ENCODE measurements at places on chromosomes 1 and 21.

DNA sequence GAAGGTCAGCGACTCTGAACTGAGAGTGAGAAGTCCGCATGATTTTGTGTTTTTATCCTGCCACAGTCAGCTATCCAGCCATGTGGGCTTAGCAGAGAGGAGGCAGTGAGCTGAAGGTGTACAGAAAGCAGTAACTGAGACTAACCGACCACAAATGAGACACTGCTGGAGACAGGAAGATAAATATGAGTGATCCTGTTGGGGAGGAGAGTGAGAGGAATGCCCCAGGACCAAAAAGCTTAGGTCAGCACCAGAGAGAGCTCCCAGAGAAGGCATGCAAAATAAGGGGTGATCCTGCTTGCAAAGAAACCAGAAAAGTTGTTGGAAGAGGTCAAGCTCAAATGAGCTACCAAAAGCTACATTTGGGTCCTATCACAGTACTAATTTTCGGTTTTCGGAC, 63.7 kb downstream of the HLCS start:
- DNase-seq: no peak

GRCh38 chr21:40610345-40610744, 236.6 kb downstream of the DSCAM start:
- no peak for DNase-seq

- no peak for DNase-seq
Observed at GRCh38 chr1:215360758-215361157, 206.3 kb upstream of the KCTD3 start.

DNA sequence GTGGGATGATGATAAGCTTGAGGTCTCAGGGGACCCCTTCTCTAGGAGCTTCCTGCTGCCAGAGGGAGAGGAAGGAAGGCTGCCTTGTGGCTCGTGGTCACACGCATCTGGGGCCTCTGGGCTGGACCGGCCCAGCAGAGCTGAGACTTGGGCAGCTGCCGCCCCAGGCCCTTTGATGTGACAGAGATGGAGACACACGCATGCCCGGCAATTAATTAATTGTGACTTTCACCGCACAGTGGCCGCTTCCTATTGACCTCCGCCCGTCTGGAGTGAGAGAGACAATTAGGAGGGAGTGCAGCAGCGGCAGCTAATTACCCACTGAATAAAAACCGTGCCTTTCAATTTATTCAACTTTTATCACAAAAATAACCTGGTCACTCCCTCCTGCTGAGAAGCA, 16.6 kb upstream of the C1QA start:
- no peak for DNase-seq

- DNase-seq: no peak
Observed at GRCh38 chr1:76137746-76138145, 63.2 kb downstream of the ST6GALNAC3 start.

- DNase-seq: no peak
Observed at GRCh38 chr1:169466259-169467230, 19.2 kb downstream of the SLC19A2 start.

DNA sequence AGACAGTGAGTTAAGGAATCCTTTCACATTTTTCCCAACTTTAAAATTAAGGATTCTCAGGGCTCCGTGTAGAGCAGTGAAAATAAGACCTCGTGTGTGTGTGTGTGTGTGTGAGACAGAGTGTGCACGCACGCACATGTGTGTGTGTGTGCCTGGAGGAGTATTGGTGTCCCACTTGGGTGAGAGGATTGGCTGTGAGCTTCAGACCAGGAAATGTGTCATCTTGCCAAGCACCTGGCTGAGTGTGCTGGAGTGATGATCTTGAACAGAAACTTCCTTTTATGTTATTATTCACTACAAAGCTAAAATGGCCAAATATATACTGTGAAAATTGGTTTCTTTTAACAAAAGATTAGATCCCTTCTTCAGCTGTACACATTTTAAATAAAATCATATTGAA, 35.2 kb upstream of the NTPCR start:
- DNase-seq: peak; percentile 6

GRCh38 chr1:111904478-111905218, 84.8 kb downstream of the KCND3 start:
- DNase-seq: no peak

GRCh38 chr1:183600634-183601033, 10.4 kb upstream of the NCF2 start:
- no peak for DNase-seq

DNA sequence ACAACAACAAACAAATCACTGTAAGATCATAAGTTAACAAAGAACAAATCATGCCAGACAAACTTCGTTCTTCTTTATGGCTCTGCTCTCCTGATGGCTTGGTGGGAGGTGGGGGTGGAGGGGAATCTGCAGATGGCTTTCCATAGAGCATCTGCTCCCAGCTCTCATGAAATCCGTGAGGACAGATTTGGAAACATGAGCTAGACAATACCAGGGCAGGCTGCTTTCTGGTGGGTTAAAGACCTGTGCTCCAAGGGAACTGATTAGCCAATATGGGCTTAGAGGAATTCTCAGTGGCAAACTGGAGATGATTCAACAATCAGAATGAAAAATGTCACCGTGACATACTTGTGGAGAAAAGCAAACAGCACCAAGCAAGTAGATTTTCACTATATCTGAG, 69.4 kb upstream of the TLR5 start:
- no peak for DNase-seq

DNA sequence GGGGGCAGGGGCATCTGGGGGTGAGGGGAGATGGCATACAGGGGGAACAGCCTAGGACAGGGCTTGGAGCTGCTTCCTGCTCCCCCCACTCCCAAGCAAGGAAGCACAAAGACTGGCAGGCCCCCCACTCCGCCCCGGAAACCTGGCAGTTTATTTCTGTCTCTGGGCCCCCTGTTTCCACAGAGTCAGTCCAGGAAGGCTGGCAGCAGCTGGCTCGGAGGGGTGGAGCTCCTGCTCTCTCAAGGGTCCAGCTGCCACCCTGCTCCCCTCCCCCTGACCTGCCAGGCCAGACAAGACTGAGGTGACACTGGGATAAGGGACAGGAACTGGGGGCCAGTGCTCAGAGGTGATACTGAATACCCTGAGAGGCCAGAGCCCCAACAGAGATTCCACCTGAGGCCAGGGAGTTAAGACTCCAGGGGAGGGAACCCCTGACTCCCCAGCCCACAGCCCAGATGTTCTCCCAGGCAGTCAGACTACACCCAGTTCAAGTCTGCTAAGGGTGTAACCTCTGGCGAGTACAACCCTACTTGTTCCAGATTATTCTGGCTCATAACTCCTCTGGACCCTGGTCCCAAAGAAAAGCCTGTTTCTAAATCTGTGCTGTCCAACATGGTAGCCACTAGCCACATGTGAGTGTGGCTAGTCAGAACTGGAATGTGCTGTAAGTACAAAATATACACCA, 26.3 kb downstream of the AHDC1 start:
- DNase-seq: no peak

DNA sequence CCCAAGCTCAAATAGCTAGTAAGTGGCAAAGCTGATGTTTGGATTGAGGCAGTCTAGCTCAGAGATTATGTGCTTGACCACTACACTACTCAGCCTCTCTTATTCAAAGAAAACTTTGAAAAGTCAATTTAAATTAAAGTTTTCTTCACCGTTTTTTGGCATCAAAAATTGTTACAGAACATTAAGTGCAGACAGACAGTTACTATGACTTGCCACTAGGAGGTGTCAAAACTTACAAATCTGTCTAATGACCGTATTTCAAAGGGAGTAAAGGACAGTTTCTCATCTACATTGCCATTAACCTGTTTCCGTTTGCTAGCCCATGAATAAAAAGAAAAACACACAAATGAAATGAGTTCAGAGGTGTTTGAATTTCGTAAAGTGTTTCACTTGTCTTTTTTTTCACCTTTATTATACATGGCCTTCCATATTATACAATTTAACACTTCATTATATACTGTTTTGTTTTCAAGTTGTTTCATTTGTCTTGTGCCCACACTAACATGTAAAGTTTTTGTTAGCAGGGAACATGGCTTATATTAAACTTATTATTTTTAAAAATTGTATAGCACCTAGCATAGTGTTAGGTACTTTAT, 57.4 kb upstream of the MTF2 start:
- peak; percentile 57 for DNase-seq

GRCh38 chr21:42474043-42474831, 21.8 kb downstream of the RSPH1 start:
- DNase-seq: peak; percentile 70

GRCh38 chr1:153608742-153609584, 4.0 kb downstream of the S100A16 start:
- DNase-seq: no peak

DNA sequence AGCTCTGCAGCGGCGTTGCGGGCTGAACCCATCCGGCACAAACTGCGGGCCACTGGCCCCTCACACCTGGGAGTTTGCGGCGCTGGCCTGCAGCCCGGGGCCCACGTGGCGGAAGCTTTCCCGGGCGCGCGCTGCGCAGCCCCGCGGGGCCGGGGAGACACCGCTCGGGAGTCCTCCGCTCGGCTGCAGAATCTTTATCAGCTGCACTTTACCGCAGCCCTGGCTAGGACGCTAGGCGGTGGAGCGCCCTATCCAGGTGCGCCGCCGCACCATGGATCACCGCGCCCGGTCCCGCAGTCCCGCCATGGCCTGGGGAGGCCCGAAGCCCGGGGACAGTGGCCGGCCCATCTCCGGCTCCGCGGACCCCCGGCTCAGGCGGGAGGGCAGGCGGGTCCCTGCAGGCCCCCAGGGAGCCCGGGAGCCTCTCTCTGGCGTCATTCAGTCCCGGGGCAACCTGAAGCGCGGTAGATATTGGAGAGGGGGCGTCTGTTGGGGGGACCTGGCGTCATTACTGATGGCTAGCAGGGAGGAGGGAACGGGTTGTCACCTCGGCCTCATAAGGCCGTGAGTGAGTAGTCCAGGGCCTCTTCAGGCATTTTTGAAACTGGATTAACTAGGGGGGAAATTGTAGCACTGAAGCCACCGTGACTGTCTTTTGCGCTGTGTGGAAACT, 5.7 kb upstream of the OLIG2 start:
- DNase-seq: no peak

GRCh38 chr1:231272173-231272572, 31.2 kb downstream of the GNPAT start:
- no peak for DNase-seq

- DNase-seq: no peak
Observed at GRCh38 chr1:198597690-198598430, 41.0 kb upstream of the PTPRC start.

GRCh38 chr1:15618655-15619525, 1.6 kb downstream of the DDI2 start:
- DNase-seq: no peak

DNA sequence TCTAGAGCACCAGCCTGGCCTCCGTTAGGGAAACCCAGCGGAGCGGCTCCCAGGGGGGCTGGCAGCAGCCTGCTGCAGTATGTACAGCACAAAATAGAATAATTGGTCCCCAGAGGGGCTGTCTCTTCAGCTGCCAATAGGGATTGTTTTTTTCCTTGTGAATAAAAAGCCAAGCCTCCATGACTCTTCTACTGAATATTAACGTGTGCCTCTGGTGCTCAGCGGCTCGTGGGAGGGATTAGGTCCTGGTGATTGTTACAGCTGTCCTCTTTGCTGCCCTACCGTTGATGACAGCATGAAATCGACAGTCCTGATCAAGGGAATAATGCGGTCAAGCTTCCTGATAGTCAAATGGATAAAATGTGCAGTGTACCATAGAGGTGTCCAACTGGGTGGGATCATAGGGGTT, 190.7 kb upstream of the RUNX1 start:
- DNase-seq: no peak
